Inflammatory macrophage (primary cell): ENCODE measurements at places on chromosomes 5 and 9.

DNA sequence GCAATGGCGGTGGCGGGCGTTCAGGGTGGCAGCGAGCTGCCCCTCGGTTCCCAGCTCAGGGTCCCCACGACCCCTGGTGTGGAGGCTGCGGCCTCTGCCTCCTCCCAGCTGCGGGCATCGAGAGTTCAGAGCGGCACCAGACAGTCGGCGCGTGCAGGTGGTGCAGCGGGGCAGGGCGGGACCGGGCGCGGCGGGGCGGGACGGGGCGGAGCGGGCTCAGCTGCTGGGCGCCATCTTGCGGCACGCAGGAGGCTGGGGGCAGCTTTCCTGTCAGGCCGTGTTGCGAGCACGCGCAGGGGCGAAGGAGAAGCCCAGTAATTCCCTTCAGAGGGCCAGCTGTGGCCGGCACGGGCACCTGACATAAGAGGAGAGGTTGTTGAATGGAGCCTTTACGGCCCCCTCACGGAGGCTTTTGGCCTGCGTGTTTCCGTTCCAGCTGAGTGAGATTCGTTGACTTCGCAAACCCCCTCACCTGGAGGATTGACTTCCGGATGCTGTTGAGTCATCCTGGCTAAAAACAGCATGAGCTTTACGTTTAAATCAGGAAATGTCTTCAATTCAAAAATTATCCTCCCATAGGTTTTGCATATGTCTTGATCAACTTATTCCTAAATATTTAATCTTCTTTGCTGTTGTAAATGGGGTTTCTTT is 587 bp downstream of the C5orf47 start:
- DNase-seq, result no peak

- DNase-seq, result no peak
Measured at GRCh38 chr9:130912932-130913598, 16.5 kb upstream of the QRFP start.

DNA sequence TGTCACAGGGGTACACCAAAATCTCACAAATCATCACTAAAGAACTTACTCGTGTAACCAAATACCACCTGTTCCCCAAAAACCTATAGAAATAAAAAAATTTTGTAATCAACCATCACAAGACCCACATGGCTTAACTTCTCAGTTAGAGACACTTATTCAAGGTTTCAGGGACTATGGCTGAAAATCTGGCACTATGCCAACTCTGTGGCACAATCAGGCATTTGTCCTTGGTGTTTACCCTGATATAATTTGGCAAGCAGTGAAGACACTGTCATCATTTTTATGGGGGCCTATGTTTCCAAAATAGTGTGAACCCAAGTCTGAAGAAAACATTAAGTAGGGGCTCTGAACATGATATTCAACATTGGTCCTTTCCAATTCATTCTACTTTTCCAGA is 59.0 kb downstream of the ZNF622 start:
- DNase-seq, result no peak

DNA sequence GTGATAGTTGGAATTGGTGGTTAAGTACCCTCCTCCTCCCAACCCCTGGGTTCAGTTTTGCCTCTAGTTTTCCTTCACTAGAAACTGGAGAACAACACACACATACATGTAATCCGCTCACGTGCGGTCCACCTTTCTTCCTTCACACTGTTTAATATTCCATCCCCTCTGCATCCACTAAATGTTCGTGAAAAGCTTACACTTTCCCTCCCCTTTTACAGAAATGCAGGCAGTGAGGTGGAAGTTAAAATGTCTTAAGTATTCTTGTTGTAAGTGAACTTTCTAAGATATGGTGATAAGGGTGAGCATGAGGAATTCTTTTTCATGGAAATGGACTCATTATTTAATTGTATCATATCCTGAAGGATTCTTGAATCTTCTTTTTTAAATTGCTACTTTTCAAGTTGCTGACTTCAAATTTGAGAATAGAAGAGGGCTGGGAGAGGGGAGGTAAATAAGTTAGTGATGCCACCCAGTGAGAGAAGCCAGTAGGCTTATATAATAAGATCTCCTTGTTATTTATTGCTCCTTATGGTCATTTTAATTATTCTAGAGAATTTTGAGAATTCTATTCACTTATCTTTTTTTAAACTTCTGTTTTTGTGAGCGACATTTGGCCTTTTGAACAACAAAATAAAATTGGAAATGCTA is 90.2 kb downstream of the TLE4 start:
- no peak for DNase-seq

DNA sequence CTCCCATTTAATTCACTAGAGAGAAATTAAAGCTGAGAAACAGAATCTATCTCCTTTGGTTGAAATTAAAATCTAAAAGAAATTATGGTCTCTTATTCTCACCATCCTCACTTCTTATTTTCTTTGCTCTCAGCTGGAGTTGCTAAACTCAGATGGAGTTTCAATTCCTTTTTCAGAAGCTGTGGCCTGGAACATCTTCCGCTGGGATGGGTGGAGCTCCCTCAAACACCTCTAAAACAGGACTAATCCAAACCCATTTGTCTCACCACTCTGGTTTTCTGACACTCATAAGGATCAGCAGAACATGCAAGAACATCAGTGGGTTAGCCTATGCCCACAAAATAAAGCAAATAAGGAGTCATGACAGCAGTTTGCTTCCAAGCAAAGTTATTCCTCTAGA is 39.6 kb upstream of the CEP78 start:
- DNase-seq, result peak; percentile 40

DNA sequence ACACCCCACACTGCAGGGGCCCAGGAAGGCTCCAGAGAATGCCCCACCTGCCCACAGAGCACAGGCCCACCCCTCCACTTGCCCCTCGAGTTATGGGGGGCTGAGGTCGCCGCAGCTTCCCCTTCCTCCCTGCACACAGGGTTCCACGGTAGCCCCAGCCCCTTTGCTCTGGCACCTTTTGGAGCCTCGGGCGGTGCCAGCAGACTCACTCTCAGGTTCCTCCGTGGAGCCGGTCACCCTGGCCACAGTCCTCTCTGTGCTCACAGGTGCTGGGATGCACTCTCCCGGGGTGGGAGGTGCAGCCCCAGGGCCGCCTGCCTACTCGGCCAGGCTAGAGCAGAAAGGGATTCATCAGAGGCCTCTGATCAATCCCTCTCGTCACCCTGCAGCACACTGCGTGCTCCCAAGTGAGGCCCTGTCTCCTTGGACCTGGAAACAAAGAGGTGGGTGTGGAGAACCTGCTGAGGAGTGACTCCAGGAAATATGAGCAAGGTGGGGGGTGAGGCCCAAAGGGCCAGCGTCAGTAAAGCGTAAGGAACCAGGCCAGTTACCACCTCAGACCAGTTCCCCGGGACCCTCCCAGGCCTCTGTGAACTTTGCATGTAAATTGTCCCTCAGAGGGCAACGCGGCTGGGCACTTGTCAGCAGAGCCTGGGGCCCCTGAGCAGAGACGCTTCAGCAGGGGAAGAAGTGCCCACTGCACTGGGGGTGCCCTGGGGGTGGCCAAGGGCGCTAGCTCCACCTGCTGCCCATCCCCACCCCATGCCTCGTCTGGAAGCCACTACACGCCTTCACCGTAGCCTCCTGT is 167.8 kb downstream of the OLFM1 start:
- DNase-seq, result no peak

DNA sequence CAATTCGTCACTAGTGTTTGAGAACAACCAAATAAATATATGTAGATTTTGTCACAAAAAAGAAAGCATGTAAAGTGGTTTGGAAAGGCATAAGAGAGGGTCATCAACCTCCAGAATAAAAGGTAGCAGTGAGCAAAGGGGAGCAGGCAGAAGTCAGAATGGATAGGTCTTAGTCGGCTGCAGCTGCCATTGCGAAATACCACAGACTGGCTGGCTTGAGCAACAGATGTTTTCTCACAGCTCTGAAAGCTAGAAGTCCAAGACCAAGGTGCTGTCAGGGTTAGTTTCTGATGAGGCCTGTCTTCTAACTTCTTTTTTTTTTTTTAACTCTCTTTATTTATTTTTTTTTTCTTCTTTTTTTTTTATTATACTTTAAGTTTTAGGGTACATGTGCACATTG is 208.1 kb upstream of the PIK3R1 start:
- DNase-seq, result peak; percentile 79

DNA sequence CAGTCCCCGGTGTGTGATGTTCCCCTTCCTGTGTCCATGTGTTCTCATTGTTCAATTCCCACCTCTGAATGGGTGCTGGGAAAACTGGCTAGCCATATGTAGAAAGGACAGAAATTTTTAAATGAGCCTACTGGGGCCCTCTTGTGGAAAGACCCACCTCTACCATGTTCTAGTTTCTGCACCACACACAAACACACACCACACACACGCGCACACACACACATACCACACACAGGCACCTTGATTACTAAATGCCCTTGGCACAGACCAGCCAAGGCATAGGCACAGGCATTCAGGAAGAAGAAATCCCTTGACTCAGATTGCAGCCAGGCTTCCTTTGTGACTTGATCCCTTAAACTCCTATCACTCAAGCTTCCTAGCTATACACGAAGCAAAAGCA is 60.5 kb downstream of the SIL1 start:
- peak; percentile 13 for DNase-seq

- DNase-seq, result no peak
Measured at GRCh38 chr5:1931604-1932231, 49.0 kb upstream of the IRX4 start.

DNA sequence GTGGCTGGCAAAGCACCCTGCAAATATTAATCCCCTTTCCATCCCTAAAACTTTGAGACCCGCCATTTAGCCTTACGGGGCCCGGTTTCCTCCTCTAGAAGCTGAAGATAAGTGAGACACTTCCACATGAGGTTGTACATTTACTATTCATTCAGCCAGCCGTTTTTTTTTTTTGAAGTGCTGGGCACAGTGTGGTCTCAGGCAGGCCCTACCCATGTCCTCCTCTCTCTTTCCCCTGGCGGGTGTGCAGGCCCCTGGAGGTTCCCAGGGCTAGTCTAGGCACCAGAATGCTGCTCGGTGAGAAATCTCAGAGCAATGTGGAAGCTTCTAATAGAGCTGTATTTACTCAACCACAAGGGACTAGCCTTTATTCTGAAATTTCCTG is 107.4 kb upstream of the LARP1 start:
- DNase-seq, result no peak

DNA sequence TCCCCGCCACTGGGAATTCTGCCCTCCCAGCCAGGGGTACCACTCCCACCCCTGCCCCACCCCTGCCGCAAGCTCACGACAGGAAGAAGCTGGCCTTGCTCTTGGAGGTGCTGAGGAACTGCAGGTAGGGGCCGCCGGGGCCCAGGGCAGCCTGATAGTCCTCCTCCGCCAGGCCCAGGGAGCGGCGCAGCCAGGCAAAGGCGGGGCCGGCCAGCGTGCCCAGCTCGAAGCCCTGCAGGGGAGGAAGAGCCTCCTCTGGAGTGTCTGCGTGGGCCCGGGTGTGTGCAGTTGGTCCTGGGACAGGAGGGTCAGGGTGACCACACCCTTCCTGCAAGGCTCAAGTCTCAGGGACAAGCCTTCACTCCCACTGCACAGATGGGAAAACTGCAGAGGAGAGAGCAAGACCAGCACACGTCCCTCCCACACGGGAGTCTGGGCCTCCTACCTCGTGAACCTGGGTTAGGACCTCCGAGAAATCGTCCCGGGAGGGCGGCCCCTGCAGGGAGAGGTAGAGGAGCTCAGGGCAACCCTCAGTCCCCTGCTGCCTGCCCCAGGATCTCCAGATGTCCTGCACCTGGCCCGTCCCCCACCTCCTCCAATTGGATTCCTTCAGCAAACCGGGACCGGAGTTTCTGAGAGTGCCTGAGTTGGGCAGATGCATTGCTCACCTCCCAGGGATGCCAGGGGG is 2.4 kb downstream of the PIP5KL1 start:
- peak; percentile 43 for DNase-seq

DNA sequence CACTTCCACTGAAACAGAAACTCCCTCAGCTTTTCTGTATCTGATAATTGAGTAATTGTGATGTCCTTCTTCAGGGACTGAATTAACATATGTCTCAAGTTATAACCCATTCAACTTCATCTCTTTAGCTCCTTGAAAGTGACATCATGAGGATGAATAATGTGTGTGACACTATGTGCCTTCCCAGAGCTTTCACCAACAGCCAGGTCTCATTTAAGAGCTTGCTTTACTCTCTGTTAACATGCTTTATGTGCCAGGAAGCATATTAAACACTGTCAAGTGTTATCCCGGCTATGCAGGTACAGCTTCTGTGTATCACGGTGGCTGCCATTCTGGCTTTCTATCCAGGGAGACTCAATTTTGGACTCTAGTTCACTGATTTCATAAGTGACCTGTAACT is 799.9 kb downstream of the CDH12 start:
- no peak for DNase-seq

- peak; percentile 78 for DNase-seq
Measured at GRCh38 chr9:112629671-112630485, 88.0 kb downstream of the INIP start.

DNA sequence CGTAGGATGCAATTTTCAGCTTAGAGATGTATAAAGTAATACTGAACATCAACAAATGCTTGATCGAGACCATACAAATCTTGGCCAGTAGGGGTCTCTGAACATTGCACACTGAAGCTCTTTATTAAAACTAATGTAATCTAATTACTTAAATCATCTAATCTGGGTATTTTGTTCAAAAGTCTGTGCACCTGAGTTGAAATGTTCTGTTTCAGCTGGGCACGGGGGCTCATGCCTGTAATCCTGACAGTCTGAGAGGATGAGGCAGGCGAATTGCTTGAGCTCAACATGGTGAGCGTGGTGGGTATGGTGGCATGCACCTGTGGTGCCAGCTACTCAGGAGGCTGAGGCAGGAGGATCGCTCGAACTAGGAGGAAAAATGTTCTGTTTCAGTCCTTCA is 41.0 kb downstream of the ESM1 start:
- peak; percentile 29 for DNase-seq

- DNase-seq, result peak; percentile 80
Measured at GRCh38 chr9:278651-279050, 64.0 kb downstream of the DOCK8 start.

GRCh38 chr9:75855509-75855908 is 35.0 kb upstream of the PCSK5 start:
- DNase-seq, result peak; percentile 19

DNA sequence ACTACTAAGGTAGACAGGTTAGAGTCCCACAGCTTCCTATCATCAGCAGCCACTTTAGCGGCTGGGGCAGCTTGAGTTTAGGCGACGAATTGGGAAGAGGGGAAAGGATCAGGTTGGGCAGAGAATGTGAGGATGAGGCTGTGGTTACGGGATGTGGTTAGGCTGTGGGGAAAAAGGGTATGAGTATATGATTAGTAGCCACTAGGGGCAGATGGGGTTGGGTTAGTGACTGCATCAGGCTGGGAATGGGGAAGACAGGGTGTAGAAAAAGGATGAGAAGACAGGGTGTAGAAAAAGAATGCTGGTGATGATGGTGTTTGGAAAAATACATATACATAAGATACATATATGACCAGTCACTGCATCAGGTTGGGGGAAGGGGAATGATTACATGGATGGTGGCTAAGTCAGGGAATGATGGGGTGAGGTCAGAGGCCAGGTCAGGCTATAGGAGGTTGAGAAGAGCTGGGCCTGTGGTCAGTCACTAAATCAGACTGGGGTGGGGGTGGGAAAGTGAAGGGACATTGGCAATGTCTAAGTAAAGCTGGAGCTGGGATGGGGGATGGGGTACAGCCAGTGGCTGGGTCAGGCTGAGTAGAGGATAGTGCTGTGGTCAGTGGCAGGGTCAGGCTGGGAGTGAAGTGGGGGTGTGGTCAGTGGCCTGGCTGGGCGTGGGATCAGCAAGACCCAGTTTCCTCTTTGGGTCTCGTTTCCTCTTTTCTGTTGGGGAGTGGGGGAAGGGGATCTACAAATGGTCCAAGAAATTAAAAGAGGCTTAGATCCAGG is 2.1 kb downstream of the TLN1 start:
- DNase-seq, result peak; percentile 88

- no peak for DNase-seq
Measured at GRCh38 chr9:9536523-9536922, 1076.3 kb downstream of the PTPRD start.
